Activated CD4-positive, alpha-beta T cell treated with anti-CD3 and anti-CD28 coated beads, Interleukin-2, amount 50 U/mL, for 1 hour (primary cell): ENCODE measurements at places on chromosomes 7 and 10.

- peak; percentile 5 for DNase-seq
These were observed 15.6 kb downstream of the LYZL1 start for GRCh38 chr10:29304264-29304994.

GRCh38 chr10:6649903-6650302 lies 69.8 kb upstream of the PRKCQ start:
- DNase-seq = no peak

GRCh38 chr7:6495597-6496262 lies 48.0 kb upstream of the DAGLB start:
- DNase-seq = no peak

DNA sequence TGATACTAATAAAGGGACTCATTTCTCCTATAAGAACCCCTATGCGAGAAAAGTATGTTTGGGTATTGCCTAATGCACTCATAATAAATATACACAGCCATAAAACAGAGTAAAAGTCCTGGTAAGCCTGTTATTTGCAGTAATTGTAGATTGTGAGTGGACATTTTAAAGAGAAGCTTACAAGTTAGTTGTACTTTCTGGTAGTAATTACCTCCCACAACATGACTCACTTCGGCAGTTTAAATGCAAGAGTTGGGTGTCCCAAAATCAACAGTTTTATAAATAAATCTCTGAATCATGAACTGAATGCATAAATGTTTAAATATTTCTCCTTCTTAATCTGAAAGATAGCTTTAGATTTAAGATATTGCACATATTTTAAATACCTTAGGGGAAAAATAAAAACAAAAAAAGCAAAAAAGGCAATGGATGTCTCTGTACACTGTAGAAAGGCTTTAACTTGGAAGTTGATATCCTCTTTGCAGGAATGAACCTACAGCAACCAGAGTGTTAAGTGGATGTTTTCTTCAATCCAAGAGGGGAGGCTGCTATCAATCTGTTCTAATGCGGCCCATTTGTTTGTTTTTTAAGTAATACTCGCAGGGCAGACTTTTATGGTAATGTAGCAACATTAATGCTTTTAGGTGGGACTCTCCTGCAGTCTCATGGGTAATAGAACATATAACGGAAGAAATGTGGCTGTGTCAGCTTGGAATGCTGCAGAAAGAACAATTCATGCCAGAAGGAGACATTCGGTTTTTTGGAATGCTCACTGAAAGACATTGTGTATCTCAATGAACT lies 57.3 kb upstream of the ZEB1 start:
- no peak for DNase-seq

DNA sequence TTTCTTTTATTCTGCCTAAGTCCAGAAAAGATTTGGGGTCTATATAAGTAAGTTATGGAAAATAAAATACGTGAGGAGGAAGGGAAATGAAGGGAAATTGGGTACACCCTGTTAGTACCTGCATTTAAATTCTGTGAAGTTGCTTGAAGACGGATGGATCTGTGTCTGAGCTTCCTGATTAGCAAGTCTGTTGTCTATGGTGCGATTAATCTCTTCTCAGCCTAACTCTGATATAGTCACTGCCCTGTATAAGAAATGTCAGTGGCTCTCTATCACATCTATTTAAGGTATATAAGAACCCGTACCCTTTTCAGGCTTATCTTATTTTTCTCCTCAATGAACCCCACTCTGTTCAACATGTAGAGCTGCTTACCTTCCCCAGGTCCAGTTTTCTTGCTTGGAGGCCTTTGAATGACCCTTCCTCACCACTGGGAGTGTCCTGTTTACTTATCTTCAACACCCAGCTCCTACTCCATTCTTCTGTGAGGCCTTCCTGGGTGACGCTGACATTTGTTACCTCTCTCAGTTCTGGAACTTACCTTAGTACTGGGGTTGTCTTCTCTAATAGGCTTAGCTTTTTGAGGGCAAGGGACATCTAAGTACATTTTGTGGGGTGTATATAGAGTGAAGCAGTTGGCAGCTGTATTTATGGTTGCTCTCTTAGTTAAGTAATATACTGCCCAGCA lies 149.6 kb upstream of the PRPS1L1 start:
- no peak for DNase-seq

- DNase-seq = no peak
These were observed 495.6 kb upstream of the KLF6 start for GRCh38 chr10:4280461-4281189.

DNA sequence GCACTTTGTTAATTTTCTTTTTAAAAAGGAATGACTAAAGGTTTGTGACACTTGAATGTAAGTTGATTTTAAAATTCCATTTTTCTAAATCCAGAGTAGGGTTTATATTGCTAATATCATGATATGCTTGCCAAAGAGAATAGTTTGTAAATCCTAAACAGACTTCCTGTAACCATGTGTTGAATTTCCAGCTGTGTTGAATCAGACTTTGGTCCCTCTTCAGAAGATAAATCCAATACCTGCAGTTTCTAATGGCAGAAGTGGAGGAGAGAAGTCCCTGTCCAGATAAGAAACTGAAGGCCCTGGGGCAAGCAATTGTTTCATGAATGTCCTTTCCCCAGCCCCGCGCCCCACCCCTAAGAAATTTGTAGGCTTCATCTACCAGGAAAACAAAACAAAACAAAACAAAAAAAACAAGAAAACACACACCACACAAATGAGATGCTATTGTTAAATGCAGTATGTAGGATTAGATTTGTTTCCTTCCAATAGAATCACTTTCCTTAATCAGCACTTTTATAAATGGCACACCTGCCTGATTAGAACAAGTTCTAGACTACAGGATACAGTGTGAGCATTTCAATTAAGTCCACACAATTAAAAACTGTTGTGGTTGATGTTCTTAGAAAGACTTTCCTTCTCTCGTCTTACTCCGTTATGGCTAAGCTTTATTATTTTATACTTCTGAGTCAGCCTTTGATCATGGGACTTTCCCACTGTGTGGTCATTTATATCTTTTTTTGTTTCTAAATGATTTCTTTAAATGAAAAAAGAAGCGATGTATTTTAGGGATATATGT lies 122.8 kb downstream of the KAT6B start:
- DNase-seq = no peak

GRCh38 chr10:115606741-115607140 lies 513.6 kb downstream of the ATRNL1 start:
- DNase-seq = no peak
